ENCODE measurements at places on chromosomes 1 and 21.
A peak's percentile ranks its signal among the peaks of the same experiment; 100 is the strongest.

DNA sequence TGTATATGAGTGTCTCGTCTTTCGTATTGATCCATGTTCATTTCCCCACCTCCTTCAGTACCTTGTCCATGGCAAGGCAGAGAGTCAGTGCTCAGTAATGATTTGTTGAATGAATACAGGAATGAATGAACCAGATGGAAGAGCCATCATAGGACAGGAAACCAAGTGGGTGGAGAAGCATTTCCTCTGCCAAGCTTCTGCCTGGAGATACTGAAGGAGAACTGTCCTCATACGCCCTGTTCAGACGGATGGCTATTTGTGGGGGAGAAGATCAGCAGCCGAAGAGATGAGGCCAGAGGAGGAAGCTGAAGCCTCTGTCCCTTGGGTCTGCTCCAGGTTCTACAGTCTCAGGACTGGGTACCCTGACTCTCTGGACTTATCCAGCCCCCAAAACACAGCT lies 5.8 kb downstream of the FAM43B start:
- no peak for DNase-seq

DNA sequence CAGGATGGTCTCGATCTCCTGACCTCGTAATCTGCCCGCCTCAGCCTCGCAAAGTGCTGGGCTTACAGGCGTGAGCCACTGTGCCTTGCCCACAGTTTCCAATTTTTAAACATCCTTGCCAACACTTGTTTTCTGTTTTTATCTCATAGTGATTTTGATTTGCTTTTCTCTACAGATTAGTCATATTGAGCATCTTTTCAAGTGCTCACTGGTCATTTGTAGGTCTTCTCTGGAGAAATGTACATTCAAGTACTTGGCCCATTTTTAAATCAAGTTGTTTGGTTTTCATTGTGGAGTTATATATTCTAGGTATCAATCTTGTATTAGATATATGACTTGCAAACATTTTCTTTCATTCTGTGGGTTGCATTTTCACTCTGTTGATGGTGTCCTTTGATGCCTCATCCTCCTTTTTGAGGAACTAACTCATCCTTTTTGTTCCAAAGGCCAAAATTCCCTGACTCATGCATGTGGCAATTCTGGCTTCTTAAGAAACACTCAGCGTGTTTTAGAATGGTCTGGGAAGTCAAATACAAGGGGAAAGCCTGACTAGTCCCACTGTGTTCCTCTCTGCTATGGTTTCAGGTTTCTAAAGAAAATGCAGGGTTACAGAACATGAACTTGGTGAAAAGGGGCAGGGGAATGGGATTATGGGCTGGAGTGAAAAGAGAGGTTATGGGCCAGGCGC lies 37.3 kb downstream of the PTAFR start:
- no peak for DNase-seq

DNA sequence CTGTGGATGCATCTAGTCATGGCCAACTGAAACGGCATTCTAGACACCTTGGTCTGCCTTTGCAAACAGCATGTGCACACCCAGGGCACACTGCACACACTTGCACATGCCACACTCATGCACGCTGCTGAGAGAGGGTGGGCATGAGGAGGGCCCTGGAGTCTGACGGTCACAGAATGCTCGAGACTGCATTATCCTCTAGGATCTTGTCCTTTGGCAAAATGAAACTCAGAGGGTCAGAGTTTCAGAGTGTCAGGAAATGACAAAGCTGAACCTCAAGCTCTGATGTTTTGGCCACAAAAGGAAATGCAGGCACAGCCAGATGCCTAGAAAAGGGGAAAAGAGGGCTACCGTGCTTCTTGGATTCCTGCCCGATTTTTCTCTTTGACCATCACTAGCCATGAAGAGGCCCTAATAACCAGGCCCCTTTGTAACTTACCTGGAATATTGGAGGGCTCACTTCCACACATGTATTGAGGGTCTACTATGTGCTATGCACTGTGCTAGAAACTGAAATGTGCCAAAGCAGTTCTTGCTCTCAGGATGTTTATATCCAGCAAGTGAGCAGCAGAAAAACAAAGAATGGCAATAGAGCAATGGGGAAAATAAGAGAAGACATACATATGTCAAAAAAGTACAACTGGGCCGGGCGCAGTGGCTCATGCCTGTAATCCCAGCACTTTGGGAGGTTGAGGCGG lies 65.4 kb downstream of the TOMM20 start:
- DNase-seq: no peak

- DNase-seq: peak; percentile 54
Observed at GRCh38 chr1:27522432-27523336, 32.7 kb upstream of the WASF2 start.

DNA sequence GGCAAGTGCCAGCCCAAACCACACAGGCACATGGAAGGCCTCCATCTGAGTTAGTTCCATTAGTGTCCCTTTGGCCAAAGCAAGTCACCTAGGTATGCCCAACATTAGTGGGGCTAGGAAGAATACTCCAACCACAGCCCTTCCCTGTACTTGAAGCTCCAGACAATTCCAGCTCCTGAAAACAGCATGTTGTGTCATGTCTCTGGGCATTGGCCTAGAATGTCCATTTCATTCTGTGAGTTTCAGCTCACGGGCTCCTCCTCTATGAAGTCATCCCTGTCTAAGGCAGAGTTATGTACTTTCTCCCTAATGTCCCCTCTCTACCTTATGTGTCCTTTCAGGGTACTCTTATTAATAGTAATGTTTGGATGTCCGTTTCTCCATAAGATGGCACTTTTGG lies 96.5 kb upstream of the SPATA6 start:
- no peak for DNase-seq

GRCh38 chr1:64246294-64246917 lies 43.0 kb downstream of the UBE2U start:
- peak; percentile 14 for DNase-seq

GRCh38 chr21:16569679-16570078 lies 839.9 kb downstream of the USP25 start:
- DNase-seq: no peak

DNA sequence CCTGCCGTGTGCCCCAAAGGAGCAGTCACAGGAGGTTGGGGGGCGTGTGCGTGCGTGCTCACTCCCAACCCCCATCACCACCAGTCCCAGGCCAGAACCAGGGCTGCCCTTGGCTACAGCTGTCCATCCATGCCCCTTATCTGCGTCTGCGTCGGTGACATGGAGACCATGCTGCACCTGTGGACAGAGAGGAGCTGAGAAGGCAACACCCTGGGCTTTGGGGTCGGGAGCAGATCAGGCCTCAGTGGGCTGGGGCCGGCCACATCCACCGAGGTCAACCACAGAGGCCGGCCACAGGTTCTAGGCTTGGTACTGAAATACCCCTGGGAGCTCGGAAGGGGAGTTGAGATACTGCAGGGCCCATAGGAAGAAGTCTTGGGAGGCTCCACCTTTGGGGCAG lies 23.5 kb downstream of the COL6A1 start:
- DNase-seq: no peak

DNA sequence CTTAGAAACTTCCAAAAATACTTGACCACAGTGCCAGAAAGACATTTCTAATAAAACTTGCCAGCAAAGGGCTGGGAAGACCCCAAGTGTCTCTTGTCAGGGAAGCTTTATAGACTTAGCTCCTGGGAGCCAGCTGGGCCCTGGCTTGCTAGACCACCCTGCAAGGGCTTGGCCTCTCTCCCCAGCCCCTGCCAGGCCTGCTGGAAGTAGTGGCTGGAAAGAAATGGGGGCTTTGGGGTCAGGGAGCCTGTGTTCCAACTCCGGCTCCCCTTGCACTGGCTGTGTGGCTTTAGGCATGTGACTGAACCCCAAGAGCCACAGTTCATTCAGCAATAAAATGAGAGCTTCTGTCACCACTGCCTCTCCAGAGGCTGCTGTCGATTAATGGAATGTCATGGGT lies 31.1 kb downstream of the H3-3A start:
- no peak for DNase-seq

GRCh38 chr1:53559854-53560580 lies 100.8 kb downstream of the DMRTB1 start:
- DNase-seq: no peak

GRCh38 chr1:197841158-197841557 lies 61.3 kb upstream of the C1orf53 start:
- DNase-seq: no peak

- no peak for DNase-seq
Observed at GRCh38 chr1:28508435-28508754, 2.6 kb downstream of the RCC1 start.

- DNase-seq: no peak
Observed at GRCh38 chr1:165351863-165352441, 4.6 kb downstream of the LMX1A start.

- DNase-seq: no peak
Observed at GRCh38 chr1:212782422-212783154, 9.0 kb downstream of the NSL1 start.

DNA sequence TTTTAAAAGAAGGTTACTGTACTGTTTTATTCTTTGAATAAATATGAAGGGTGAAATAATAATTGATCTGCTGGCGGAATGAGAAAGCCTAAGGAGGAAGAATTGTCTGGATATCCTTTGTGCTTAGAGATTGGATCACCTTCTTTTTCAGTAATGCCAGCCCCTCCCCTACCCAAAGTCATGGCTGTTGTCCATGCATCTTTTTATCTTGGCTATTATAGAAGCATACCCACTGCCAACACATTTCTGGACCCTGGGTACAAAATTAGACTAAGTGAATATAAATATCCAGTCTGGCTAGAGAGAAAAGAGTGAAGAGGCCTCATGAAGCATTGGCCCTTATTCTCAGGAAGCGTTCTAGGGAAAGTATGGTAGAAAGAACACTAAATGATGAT lies 28.1 kb downstream of the AK4 start:
- peak; percentile 83 for DNase-seq

- no peak for DNase-seq
Observed at GRCh38 chr1:203626910-203627246, 246 bp downstream of the ATP2B4 start.

GRCh38 chr1:40784141-40784770 lies 669 bp downstream of the KCNQ4 start:
- no peak for DNase-seq

- no peak for DNase-seq
Observed at GRCh38 chr1:14713077-14713476, 114.6 kb downstream of the KAZN start.

DNA sequence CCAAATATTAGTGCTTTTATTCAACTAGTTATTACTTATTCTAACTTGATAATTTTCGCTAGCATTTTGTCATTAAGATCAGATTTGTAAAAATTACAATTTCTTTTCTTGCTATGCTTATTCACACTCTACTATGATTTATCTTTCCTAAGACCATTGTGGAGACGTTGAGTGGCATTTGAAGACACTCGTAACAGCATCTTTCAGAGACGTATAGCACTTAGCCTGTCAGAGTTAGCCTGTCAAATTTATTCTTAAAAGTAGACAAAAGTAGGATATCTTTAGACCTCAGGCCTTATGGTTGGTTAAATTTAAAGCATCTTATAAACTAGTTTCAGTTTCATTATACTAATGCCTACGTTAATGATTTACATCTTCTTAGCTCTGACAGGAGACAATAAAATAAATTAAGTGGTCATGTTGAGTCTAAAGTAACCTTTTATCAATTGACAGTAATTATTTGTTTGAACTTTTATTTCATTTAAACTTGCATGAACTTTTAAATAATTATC lies 1410.1 kb downstream of the MRPL39 start:
- DNase-seq: no peak

DNA sequence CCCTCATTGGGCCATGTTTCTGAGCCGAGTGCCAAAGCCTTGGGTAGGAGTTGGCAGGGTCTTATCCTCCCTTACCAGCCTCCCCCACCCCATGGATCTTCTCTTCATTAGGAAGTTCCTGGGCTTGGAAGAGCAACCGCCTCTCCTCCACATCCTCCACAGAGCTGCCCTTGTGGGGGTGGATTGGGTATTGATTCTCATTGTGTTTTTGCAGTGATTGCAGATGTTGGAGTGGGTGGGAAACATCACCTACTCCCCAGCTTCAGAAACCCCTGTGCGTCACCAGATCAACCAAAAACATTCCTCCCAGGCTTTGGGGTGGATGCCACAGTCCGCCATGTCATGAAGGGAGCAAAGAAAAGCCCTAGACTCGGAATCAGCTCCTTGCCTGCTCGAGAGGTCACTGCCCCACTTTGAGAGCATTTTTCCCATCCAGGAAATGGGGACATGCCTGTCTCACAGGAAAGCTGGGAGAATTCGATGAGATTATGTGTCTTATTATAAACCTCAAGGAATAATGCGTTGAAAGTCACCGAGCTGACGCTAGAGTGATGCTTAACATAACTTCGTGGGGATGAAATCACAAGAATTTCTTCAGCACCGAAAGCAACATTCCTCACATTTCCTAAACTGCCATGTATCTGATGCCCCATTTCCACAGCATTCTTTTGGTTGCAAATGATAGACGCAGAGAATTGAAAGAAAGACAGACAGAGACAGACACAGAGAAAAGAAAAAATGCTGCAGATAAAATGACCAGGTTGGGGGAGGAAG lies 44.7 kb upstream of the ZBTB40 start:
- DNase-seq: no peak

- no peak for DNase-seq
Observed at GRCh38 chr1:207021139-207021861, 11.3 kb downstream of the C1orf116 start.

GRCh38 chr1:106880226-106880625 lies 176.2 kb upstream of the PRMT6 start:
- DNase-seq: no peak

DNA sequence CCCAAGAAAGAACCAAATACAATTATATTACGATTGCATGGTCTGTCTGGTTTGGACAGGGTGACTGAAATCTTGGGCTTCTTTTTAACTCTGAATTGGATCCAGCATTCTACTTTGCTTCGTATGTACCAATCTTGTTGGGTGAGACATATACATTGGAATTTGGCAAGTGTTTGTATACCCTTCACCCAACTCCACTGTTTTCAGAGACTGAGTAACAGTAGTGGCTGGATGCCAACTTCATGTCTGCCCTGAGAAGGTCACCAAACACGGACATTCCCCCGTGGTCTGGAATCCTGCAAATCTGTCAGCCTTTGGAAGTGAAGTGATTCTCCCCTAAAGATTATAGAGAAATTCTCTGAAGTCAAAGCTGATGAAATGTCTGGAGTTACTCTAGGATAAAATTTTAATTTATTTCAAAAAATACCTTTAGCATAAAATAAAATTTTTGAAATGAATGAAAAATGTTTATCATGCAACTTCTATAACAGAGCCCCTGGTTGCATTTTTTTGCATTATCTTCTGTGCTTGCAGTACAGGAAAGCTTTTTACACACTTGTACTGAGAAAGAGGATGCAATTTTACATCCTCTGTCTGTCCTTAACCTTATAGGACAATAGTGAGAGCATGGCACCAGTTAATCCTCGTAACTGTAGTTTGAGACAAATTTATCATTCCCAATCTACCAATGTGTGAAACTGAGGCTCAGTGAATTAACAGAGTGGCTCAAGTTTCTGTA lies 201.8 kb downstream of the DISC1 start:
- DNase-seq: no peak

- DNase-seq: no peak
Observed at GRCh38 chr1:23403038-23403336, 21.6 kb downstream of the TCEA3 start.

GRCh38 chr1:52237430-52237829 lies 95.5 kb downstream of the ZFYVE9 start:
- DNase-seq: no peak

Measured in cerebellar nuclear complex (tissue), 1 donor.